Stimulated activated CD8-positive, alpha-beta memory T cell treated with anti-CD3 and anti-CD28 coated beads, Interleukin-7, amount 100 ng/mL, for 1 hour (primary cell): ENCODE measurements at places on chromosomes 12 and 14.

DNA sequence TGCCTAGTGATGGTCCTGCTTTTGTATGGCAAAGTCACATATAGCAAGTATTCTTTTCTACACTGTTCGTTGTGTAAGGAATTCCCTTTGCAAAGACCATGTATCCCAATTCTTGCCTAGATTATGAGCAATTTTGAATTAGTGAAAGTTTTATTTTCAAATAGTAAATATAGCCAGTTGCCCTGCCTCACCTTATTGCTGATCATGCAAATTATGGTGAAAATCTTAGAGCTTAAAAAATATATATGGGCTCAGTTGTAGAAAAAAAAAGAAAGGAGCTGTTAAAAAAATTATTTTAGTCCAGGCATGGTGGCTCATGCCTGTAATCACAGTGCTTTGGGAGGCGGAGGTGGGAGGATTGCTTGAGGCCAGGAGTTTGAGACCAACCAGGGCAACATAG, 18.8 kb downstream of the SRP54 start:
- DNase-seq, result no peak

- no peak for DNase-seq
These were observed 53.0 kb downstream of the LGR5 start for GRCh38 chr12:71492604-71493003.

DNA sequence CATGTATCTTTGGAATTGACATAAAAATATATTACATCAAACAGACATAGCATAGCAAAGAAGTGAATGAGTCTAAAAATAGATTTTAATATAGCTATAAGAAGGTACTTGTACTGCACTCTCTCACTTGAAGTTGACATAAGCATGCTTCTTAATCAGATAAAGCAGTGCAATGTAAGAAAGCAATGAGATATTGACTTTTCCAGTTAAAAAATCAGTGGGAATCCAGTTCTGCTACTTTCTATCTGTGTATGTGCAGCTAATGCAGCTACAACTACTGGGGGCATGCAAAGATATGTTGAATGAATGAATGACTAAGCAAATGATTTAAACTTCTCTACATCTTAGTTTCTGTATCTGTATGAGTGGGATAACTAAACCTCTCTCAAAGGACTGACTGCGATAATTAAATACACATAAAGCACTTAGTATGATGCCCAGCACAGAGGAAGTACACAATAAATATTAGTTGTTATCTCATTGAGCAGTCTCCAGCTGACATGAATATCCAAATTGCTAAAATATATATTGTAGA, 10.3 kb downstream of the WASHC3 start:
- no peak for DNase-seq

DNA sequence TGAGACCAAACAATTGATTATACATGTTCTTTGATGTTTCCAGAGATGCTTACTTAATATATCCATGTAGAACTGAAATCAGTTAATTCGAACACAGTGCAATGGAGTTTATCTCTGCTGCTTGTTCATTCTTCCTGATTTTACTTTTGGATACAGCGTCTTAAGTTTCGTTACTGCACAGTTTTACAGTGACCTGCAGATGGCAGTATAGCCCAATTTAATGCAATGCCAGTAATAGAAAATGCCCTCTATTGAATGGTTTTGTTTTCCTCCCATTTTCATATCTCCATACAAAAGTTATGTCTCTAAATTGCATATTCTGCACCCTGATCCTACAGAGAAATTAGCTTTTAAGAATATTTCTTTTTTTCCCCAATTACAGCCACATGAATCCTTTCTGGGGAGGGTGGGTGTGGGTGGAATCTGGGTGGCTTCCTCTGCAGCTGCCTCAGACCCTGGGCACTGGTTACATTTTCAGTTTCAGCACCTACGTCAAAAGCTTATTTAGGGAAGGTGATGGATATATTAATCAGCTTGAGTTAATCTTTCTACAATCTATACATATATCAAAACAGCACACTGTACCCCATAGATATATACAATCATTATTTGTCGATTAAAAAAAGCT, 101.1 kb upstream of the DCD start:
- DNase-seq, result no peak

DNA sequence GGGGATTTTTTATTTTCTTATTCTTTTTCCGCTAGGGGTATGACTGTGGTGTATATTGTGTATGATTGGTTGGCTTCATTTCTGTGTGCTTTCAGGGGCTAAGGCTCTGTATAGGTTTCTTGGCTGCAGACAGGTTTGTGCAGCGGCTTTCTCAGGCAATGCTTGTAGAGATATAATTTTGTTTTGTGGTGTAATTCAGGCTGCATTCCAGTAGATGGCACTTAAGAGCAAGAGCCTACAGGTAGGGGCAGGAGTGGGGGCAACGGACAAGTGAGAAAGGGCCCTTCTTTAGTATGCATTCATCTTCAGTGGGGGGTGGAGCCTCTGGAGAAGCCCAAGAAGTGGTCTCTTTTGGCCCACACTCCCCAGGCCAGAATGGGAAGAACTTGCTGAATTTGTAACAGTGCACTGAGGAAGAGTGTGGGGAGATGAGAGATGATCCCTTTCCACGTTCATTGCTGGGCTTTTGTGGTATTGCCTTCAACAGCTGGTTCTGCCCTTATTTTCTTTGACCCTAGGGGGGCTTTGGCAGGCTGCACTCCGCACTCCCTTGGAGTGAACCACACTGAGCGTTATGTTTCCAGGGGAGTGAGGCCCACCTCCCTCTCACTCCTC, 78.6 kb downstream of the IFNG-AS1 start:
- no peak for DNase-seq

- DNase-seq, result no peak
These were observed 6.9 kb downstream of the MMP14 start for GRCh38 chr14:22843123-22843925.

- DNase-seq, result no peak
These were observed 588 bp downstream of the PIK3C2G start for GRCh38 chr12:18261906-18262305.

- DNase-seq, result no peak
These were observed 113.7 kb downstream of the ESRRB start for GRCh38 chr14:76489667-76490066.

DNA sequence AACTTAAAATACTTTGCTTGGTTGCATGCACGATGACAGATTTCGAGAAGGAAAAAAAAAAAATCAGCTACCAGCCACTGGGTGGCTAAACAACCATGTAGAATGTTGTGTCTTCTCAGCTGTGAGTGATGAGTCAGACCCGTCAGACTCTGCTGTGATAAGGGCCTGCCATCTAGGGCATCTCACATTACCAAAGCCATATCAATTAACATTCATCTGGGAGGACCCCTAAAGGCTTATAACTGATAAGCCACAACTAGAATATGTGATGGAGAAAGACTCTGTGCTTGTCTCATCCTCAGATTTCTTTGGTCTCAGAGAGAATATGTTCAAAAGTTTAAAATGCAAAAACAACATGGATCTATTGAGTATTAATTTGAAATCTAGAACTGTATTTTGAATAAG, 111.5 kb downstream of the PAX9 start:
- no peak for DNase-seq

DNA sequence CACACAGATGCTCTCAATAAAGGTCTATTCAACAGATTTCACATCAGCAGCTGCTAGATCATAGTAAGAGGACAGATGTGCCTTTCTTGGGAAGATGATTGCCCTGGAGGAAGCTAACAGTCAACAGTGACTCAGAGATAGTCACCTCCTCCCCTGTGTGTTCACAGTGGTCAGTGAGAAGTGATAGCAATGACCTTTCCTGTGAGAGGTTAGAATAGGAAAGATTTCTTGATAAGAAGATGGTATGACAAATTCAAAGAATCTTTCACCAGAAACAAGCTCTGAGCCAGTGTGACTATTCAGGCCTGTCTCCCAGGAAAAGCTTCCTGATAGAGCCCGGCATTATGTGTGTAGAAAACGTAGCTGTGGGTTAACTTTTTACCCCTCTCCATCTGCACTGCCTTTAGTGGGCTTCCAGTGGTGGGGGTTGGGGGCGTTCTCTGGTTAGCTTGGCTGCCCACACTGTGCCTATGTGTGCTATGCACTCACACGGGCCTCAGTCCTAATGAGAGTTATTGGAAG, 66.4 kb upstream of the ARHGAP5 start:
- no peak for DNase-seq

DNA sequence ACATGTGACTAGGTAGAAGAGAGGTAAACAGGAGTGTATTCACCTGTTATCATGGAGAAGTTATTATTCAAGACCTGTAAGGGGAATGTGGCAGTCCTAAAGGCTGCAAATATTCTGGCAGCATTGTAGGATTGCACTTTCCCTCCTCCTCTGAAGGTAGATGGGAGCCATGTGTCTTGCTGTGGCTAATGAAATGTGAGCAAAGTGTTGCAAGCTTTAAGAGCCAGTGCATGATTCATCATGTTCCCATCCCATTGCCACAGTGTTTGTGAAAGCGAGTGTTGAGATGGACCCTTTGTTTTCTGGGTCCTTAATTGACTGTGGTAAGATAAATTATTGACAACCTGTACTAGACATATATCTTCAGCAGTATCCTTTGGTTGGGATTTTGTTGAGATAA, 128.7 kb downstream of the RGS6 start:
- DNase-seq, result no peak

GRCh38 chr12:124543052-124543589, 24.3 kb downstream of the NCOR2 start:
- DNase-seq, result no peak
